ENCODE measurements at places on chromosomes 7 and 10.

DNA sequence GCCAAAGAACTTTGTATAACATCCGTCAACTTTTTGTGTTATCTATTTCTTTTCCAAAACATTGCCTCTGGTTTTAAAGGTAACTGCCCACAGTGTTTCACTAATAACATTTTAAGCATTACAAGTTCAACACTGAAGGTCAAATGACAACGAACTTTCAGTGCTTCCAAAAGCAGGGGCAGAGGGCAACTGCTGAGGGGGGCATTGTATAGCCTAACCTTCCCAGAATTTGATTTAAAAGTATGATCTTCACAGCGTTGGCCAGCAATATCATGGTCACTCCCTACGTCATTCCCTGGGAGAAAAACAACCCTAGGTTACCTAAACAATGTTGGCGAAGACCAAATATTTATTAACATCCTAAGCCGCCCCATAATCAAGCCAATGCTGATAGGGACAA, 2.5 kb upstream of the GOT1 start:
- DNase-seq = no peak

GRCh38 chr7:95322854-95323253, 1.5 kb downstream of the PON1 start:
- DNase-seq = no peak

DNA sequence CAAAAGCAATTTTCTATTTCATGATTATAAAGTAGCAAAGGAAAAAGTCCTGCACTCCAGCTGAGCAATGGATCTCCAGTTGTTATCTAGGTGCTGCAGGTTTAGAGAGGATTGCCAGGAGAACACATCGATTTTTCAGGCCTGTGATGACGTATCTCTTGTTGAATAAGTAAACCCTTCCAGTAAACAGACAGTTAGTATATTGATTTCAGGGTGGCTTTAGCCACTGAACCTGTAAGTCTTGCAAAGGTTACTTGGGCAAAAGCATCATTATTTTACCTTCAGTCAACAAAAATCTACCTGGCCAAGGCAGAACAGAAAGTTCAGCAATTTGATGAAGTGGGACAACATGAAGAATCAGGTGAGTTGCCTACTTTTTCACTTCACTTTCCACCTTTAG, 12.3 kb downstream of the EGFR start:
- no peak for DNase-seq

DNA sequence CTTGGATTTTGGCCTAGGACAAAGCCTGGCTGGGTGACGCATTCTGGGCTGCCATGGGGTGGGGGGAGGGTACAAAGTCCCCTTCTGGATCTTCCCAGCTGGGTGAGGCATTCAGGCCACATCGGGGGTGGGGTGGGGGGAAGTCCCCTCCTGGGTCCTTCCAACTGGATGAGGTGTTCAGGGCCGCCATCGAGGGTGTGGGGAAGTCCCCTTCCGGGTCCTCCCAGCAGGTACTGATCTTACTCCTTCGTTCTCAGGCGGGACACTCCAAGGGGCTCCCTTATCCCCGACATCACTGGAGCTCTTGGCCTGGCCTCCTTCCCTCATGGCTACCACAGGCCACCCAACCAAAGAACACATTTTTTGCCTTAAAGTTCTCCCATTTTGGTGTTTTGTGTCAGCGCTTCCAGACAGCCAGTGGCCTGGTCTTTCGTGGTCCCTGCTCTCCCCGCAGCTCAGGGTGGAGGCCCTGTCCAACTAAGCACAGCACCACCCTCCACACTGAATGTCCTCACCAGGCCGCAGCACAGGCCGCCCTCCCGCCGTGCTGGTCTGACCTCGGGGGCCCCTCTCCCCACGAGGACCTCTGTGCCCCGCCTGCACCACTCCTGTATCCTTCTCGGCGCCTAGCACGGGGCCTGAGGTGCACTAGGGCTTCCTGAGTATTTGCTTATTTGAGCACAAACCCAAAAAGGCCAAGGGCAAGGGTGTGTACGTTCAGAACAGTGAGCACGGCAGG, 38.5 kb downstream of the EN2 start:
- no peak for DNase-seq

- no peak for DNase-seq
Measured at GRCh38 chr10:80617807-80618206, 80.1 kb downstream of the SH2D4B start.

GRCh38 chr10:1003884-1004670, 15.8 kb downstream of the GTPBP4 start:
- no peak for DNase-seq

DNA sequence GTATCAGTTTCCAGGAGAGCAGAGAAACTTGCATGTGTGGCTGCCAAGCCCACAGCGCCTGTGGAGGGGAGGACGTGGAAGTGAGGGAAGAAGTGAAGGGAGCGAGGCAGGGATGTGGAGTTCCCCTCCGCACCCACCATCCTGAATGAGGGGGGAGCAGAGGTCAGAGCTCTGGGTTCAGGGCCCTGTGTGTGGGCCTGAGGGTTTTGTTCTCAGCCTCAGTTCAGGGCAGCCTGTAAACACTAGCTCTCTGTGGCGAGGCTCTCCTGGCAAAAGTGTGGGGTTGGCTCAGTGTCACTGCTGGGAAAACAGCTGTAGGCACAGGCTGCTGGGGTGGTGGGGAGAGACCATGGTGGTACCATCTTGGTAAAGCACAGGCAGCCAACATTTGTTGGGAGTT, 108.4 kb downstream of the C10orf105 start:
- no peak for DNase-seq

DNA sequence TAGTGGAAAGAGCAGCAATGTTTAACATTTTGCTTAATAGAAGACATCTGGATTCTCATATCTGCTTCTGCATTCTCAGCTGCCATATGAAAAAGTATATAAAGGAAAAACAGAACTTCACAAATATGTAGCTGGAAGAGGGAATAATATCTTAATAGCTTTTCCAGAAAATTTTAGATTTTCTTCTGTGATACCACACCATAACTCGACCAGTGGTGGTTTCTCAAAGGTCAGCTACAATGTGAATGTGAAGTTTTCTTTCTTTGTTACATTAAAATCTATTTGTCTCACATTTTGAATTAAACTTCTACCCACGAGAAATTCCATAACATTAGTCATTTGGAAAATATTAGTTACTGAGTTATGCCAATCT, 339.8 kb downstream of the PARD3 start:
- no peak for DNase-seq

GRCh38 chr7:26843705-26844104, 20.7 kb downstream of the SKAP2 start:
- no peak for DNase-seq

- no peak for DNase-seq
Measured at GRCh38 chr7:154698726-154699291, 304.1 kb downstream of the PAXIP1 start.

GRCh38 chr10:102615361-102615760, 28.9 kb upstream of the TRIM8 start:
- DNase-seq = no peak

DNA sequence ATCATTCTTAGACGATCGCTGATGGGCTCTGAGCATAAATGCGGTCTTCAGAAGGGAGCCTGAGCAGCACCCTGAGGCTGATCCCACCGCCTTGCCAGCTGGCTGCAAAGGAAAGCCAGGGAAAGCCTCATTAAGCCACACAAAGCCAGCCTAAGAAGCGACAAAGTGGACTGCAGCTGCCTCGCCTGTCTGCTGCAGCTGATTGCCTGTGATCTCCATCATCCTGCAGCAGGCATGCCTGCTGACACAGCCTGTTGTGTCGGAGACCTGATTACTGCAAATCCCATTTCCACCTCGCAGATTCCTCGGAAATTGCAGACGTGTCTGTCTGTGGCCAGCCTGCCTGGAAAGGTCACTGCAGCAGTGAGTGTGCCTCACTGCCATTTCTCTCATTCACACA, 1087.0 kb upstream of the AUTS2 start:
- no peak for DNase-seq

DNA sequence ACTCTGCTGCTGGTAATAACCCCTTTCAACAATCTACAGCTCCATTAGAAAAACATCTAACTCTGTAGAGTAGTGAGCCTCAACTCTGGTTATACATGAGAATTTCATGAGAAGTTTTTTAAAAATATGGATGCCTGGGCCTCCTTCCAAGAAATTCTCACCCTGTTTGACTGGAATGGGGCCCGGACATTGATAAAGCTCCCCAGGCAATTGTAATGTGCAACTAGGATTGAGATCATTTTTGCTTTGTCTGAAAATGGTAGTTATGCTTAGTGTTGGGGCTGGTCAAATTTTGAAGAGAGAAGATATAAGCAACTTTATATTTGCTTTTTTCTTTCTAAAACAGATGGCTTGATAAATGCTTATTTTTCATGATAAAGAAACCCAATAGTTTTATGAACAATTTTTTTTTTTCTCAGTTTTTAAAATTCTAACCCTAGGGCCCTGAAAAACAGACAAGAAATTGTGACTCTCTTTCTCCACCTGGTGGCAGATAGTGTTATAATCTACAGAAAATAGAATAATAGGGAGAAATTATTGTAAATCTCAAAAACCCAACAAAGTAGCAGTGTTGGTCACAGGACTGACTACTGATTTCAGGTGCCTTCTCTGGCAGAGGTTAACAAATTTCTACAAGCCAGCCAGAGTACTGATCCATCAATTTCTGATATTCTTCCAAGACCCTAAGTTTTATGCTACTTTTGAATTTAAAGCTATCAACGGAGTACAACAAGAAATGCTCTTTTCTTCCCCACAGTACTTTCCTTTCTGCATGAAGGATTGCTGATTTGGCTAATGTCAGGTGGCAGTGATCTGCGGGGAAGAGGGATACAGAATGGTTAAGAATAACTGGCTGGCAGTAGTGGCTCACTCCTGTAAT, 174.8 kb downstream of the DKK1 start:
- no peak for DNase-seq

GRCh38 chr7:135282561-135283254, 49.1 kb downstream of the STRA8 start:
- DNase-seq = no peak

- DNase-seq = no peak
Measured at GRCh38 chr7:19798986-19799385, 25.6 kb upstream of the TMEM196 start.

DNA sequence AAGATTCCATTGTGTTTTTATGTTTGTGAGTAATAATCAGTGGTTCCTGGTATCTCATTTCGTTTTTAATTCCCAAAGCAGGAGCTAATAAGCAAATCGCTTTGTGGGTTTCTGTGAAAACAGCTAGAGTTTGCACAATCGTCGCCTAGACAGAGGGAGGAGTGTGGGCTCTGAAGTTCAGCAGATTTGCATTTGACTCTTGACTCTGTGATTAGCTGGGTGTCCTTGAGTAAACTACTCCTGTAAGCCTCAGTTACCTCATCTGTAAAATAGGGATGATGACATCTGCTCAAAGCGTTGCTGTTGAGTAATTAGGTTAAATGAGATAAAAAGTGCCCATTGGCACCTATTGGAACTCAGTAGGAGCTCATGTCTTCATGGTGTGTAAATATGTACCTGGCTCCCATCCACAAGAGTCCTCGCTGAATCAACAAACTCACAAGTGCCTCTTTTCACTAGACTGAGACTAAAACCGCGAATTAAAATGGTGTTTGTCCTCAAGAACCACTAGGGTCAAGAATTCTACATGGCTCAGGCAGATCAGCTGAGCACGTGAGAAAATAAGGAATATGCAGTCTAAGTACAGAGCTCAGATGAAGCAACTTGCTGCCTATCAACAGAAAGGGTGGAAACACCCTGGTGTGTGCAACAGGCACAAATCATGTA, 385.8 kb upstream of the C7orf33 start:
- no peak for DNase-seq

- DNase-seq = no peak
Measured at GRCh38 chr10:118383699-118384098, 41.6 kb upstream of the FAM204A start.

GRCh38 chr7:133300811-133301210, 47.9 kb downstream of the EXOC4 start:
- no peak for DNase-seq

DNA sequence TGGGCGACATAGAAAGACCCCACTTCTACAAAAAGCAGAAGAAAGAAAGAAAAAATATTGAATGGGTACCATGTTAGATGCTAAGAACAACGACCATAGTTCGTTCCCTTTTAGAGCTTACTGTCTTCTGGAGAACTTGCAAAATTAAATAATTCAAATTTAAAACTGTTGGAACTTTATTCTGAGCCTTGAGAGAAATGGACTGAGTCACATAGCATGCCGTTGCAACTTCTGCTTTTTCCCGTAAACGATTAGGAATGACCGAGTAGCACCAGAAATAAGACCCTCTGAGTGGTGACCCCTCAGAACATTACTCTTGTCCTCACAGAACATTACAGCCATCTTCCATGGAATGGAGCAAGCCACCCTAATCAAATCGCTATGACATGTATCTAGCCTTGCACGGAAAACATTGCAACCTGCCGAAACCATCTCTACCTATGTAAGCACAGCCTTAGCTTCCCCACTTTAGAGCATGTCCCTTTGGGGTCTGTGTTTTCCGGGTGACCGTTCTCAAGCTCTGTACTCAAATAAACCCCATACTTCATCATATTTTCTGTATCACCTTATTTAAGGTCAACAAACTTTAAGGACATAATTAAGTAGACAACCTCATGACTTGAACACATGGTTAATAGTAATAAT, 179.1 kb downstream of the PRKCQ start:
- no peak for DNase-seq

DNA sequence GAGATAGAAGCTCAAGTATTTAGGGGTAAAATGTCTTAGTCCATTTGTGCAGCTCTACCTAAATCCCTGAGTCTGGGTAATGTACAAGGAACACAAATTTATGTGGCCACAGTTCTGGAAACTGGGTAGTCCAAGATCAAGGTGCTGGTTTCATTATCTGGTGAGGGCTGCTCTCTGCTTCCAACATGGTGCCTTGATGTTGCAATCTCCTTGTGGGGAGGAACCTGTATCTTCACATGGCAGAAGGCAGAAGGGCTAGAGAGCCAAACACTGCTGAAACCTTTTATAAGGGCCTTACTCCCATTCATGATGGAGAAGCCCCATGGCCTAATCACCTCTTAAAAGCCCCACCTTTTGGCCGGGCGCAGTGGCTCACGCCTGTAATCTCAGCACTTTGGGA, 8.7 kb upstream of the BAZ1B start:
- DNase-seq = no peak

All from activated naive CD4-positive, alpha-beta T cell (primary cell).